GM18507 (cell line): ENCODE measurements at places on chromosomes 12 and 14.

- DNase-seq: no peak
Measured at GRCh38 chr14:104094056-104094708, 8.7 kb downstream of the ASPG start.

DNA sequence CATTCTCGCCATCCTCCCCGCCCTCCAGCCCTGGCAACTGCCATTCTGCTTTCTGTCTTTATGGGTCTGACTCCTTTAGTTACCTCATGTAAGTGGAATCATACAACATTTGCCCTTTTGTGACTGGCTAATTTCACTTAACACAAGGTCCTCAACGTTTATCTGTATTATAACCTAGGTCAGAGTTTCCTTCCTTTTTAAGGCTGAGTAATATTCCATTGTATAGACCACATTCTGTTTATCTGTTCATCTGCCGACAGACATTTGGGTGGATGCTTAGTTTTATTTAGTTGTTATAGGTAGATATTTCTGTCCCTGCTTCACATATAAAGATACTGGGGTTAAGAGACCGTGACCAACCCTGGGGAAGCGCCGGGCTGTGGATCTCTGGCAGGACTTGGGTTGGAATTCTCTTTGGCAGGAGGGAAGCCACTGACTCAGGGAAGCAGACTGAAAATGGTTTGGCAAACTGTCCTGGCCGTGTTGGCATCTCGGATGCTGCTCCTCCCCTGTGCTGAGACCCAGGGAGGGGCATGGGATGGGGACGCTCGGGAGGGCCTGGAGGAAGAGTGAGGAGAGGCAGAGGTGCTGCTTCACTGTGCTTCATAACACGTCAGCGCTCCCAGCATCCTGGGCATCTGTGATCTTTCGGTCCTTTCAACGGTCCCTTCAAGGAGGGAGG is 38.9 kb downstream of the TEAD4 start:
- no peak for DNase-seq

- no peak for DNase-seq
Measured at GRCh38 chr14:103382376-103382775, 2.8 kb upstream of the MARK3 start.

DNA sequence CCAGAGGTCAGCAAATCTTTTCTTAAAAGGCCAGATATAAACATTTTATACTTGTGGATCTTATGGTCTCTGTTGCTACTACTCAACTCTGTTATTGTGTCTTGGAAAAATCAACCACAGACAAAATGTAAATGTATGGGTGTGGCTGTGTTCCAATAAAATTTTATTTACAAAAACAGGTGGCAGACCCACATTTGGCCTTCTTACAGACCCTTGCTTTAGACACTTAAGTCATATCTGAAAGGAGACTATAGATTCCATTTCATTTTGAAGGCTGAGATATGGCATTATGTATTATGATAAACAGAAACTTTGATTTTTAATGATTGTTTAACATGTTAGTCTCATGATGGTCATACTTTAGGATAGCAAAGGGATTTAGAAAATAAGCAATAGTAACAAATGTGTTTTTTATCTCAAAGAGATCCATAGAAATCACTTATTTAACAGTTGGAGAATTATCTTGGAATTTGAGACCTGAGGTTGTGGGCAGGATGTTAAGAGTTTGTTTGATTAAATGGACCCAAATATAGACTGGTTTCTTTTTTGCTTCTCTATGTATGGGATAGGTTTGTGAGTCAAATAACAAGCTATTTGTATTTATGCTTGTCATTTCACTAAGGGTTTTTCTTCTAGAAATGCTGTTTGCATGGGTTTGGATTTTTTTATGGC is 51.2 kb downstream of the PPFIBP1 start:
- DNase-seq: no peak

DNA sequence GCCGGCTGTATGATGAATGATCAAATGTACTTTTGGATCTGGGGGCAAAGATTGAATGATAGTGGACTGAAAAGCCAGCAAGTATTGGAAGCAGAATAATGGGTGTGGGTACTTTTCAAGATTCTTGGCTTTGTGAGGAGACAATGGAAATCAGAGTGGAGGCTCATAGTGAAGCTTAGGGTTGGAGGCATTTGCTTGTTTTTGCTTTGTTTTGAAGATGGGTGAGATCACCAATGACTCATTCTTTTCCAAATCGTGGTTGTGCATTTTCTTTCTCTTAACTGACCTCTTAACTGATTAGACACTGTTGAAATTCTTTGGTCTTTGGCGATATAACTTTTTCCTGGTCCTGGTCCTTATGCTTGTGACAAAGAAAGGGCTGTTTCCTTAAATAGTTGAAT is 54.4 kb downstream of the PELI2 start:
- no peak for DNase-seq

DNA sequence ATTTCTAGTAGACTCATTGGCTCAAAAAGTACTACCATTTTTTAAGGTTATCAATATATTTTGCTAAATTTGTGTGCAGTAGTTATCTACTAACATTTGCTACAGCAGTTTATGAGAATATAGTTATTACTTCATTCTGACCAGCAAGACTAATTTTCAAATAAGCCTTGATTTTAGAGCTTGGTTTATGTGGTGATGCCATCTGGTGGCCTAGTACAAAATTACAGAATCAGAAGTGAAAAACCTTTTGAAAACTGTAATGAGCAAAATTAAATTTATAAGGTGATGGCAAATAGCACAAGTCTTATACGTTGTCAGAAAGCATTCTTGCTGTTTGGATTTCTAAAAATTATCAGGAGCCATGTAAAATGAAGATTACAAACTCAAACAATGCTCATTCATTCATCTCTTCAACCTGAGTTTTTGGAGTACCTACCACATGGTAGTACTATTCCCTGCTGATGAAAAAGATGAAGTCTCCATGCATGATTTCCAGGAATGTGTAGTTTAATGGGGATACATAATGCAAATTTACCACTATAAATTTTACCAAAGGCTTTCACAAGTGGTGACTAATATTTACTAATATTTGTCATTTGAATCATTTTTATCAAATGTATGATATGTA is 51.0 kb downstream of the MAGOHB start:
- DNase-seq: no peak

DNA sequence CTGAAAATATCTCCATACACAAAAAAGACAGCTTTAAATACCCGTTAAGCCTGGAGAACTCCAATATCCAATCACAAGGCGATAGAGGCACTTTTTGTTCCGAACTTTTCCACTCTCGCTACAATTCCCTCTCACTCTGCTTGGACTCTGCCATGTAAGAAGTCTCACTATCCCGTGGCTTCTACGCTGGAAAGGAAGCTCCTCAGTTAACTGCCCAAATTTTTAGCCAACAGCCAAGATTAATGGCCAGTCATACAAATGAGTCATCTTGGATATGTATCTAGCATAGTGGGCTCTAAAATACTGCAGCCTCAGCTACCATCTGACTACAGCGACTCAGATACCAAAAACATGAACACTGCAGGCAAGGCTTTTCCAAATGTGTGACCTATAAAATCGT is 45.5 kb upstream of the RERGL start:
- DNase-seq: no peak

GRCh38 chr14:100815478-100816285 is 10.2 kb upstream of the MEG3 start:
- no peak for DNase-seq

DNA sequence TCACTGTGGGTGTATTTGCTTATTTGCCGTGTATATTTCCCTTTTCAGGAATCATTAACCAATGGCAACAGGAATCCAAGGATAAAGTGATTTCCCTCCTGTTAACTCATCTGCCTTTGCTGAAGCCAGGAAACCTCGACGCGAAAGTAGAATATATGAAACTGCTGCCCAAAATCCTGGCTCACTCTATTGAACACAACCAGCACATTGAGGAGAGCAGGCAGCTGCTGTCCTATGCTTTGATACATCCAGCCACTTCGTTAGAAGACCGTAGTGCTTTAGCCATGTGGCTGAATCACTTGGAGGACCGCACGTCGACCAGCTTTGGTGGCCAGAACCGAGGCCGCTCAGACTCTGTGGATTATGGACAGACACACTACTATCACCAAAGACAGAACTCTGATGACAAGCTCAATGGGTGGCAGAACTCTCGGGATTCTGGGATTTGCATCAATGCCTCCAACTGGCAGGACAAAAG is 135.1 kb downstream of the SAMD4A start:
- DNase-seq: no peak

GRCh38 chr12:84198294-84198946 is 714.2 kb downstream of the SLC6A15 start:
- DNase-seq: no peak
